ENCODE measurements at places on chromosomes 1 and 21.
A peak's percentile ranks its signal among the peaks of the same experiment; 100 is the strongest.

DNA sequence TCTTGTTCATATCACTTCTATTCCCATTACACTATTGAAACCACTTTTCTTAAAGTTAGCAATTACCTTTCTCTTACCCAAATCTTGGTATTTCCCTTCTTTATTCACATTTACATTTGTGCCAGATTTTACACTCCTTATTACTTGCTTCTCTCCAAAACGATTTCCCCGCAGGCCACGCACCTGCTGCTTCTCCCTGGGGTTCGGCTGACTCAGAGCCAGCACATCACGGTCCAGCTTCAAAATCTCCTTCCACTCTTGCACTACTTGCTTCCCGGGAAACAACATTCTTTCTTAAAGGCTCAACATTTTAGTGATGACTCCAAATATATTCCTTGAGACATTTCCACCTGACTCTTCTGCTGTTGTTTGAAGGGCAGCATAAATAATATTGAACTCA is 20.7 kb downstream of the LHX9 start:
- no peak for DNase-seq

DNA sequence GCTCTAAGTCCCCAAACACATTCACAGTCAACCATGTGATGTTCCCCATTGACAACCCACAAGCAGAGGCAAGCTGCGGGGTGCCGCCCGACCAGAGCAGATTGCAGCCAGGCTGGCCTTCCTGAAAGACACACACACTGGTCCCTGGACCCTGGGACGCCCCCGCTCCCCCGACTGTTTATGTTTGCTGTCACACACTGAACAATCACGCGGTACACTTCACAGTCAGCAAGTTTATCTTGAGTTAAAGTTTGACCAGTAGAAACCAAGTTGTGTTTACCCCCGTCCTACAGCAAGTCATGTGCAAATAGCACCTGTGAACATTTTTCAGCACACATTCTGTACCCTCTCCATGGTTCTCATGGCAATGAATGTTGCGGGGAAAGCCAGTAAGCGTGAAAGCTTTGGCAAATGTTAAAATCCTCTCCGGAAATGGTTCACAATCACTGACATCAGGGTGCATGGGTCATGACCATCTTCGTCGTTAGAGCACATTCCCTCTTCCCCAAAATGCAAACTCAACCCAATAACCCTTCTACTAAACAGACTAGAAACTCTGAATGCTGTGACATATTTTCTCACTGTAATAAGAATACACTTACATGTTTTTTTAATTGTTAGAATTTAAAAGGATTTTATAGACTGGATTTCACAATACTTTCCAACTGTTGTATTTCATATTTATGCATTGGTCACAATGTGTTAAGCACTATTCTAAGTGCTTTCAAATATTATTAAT is 33.3 kb upstream of the IRF2BP2 start:
- no peak for DNase-seq

DNA sequence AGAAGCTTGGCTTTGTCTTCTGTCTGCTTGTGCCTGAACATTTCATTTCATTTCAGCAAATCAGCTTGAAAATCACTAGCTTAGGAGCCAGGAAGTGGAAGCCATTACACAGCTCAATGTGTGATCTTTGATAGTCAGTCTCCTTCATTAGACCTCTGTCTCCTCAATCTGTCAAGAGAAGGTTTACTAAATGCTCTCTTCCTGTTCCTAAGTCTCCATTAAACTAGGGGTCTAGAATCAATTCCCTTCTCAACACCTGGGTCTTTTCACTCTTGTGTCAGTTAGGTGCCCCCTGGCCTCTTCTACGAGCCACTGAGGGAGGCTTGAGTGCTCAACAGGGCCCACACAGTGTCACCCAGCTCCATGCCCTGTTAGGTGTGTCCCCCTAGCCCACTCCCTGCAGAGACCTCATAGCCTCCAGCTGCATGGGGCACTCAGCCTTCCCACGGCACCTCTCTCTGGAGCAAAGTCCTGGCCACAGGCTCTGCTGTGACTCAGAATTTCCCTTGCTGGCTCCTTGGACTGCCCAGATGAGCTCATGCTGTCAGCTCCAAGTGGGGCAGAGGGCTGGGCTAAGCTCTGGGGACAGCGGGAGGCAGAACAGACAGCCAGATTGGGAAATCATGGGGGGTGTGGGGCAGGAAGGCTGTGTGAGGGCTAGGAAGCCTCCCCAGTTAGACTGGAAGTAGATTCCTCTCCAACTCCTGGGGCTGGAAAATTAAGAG is 115.7 kb upstream of the IPO9 start:
- DNase-seq, result peak; percentile 18

GRCh38 chr1:179817789-179818188 is 59.8 kb downstream of the TOR1AIP2 start:
- no peak for DNase-seq

GRCh38 chr1:217052196-217052595 is 329.0 kb upstream of the ESRRG start:
- DNase-seq, result no peak

GRCh38 chr1:173052681-173053196 is 2.0 kb upstream of the TNFSF18 start:
- no peak for DNase-seq

DNA sequence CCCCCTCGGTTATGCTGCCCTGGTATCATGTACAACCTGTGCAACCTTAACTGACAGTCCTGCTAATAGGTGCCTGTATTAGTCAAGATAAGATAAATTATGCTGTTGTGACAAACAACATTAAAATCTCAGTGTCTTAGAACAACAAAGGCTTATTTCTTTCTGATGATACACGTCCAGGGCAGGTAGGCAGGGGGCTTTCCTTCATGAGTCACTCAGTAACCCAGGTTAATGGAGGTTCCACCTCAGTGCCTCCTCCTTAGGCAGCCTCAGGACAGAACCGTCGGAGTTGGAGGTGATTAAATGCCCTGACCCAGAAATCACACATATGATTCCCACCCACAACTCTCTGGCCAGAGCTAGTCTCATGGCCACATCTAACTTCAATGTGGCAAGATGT is 94.6 kb upstream of the CASZ1 start:
- no peak for DNase-seq

All from HAP-1 (cell line).